Adipose tissue (tissue), 3 donors: ENCODE measurements at places on chromosomes 6 and 20. TPM values are rescaled to one million over a fixed set of nuclear protein-coding genes. Genes with fewer than 3 reads are reported as not detected.

Gene NFATC2
- 2.2 TPM for polyA plus RNA-seq

Gene NTSR1
- not detected for polyA plus RNA-seq

Gene MTHFD1L
- polyA plus RNA-seq: 3.9 TPM

Gene STMND1
- 3.0 TPM for polyA plus RNA-seq

Gene COL11A2
- 0.28 TPM for polyA plus RNA-seq
